ENCODE measurements at places on chromosomes 13 and 19.
A peak's percentile ranks its signal among the peaks of the same experiment; 100 is the strongest.

- DNase-seq = no peak
These were observed 21.8 kb upstream of the MBNL2 start for GRCh38 chr13:97200081-97200942.

GRCh38 chr19:8357007-8357521 lies 6.9 kb upstream of the ANGPTL4 start:
- DNase-seq = no peak

GRCh38 chr19:6979399-6979798 lies 41.8 kb downstream of the MBD3L2B start:
- DNase-seq = no peak

- no peak for DNase-seq
These were observed 12.2 kb upstream of the EVI5L start for GRCh38 chr19:7817801-7818200.

DNA sequence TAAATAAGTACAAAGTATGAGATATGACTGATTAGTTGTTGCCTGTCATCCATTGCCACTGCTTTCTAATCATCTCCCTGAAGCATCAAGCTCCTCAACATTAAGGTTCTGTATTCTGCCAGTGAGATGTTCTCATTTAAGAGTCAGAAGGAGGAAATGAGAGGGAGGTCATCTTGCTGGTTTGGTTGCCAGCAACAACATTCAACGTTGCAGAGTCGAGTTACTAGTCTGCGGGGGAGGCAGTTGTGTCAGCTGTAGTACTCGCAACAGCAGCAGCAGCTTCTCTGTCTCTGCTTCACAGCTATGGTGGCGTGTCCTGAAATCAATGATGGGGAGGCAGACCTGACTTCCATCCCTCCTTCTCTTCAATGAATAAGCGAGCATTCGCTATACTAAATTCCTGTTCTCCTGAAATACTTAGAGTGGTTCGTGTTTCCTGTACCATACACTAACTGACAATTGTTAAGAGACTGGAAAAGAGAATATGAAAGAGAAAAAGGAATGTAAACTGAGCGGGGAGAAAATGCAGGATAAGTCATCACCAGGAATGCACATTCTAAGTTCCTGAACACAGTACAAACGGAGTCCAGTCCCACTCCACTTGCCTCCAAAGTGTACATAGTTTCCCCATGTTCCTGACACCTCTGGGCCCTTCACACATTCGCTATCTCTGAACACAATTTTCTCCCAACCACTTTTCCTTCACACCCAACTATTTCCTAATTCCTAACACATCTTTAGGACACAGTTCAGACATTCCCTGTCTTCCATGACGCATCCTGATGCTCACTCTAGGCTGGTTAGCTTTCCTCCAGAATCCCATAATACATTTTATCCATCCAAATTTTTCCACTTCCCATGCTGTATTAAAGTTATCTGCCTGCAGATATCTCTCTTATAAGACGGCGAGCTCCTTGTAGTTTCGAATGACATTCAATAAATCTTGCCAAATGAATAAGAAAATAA lies 263.0 kb downstream of the KLF12 start:
- DNase-seq = peak; percentile 71

- no peak for DNase-seq
These were observed 1.6 kb downstream of the ELAVL3 start for GRCh38 chr19:11479090-11479897.

DNA sequence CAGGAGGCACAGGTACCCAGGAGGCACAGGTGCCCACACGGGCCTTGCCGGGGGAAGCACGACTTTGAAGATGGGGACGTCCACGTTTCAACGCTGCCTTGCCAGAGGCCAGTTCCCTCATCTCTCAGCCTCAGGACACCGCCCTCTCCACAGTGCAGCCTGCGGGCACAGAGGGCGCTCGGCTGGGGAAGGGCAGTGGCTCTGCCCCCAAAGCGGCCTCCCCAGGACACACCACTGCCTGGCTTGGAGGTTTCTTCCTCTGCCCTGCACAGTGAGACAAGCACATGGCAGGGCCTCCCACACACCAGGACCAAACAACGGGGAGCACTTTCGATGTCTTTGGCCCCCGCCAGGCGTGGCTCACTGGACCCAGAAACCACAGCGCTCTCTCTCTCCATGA lies 73.0 kb downstream of the RASA3 start:
- no peak for DNase-seq

GRCh38 chr19:45778010-45778661 lies 4.2 kb downstream of the DMPK start:
- no peak for DNase-seq

DNA sequence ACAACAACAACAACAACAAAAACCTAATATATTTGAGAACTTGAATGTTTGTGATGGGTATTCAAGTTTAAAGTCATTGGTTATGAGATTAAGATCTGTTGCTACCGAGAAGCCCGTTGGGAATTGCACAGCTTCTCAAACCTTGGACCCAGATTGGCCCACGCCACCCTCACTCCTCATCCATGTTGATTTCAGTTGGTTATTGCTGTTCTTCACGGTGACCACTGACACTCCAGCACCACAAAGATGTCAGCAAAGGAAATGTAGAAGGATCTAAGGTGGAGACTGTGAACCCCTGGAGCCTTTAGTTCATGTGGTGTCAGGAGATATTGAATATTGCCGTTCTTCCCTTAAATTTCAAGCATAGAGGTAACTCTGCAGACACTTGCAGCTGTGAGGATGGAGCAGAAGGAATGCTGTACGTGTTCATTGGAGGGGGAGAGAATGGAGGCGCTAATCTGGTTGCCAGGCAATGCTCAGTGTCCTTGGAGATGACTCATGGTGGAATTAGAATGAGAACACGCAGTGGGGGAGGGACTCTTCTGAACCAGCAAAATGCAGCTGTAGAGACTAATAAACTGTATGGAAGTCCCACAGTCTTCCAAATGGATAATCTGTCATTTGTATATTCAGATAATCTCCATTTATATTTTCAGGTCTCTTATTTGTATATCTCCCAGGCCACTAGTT lies 20.8 kb upstream of the ZNF835 start:
- no peak for DNase-seq

- no peak for DNase-seq
These were observed 406.3 kb downstream of the GPC5 start for GRCh38 chr13:91804724-91805123.

GRCh38 chr19:20325151-20325550 lies 158.1 kb downstream of the ZNF486 start:
- DNase-seq = no peak

DNA sequence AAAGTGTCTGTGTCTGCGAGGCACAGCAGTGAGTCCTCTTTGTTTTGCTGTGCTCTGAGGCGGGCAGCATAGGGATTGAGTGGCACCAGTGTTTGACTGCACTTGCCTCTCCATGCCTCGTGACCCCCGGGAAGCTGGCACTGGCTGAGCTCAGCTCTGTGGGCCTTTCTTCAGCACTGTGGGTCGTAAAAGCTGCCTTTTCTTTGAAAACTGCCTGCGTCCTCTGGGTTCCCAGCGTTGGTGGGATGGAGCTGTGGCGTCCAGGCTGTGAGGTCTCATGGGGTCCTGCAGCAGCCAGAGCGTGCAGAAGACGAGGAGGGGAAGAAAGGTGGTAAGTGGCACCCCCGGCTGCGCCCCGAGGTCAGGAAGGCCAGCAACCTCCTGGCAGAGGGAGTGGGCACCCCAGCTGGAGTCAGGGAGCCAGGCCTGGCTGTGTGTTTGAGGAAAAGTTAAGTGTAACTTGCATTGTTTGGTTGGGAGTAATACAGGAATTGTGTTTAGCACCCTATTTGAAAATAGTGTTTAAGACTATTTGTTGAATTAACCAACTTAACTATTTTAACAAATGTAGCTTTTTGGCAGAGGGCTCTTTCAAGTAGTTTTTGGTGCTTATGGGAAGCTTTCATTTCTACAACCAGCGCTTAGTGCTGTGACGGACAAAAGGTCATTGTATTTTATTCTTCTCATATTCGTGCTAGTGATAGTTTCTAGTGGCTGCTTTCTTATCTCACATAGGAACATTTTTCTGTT lies 79.3 kb upstream of the TEX29 start:
- no peak for DNase-seq

GRCh38 chr19:54189145-54189734 lies at the start of gene MBOAT7:
Gene MBOAT7, minus strand, starts transcription at chr19:54189580. Its CDS starts 1,072 bp downstream, at chr19:54188508.
- no peak for DNase-seq

DNA sequence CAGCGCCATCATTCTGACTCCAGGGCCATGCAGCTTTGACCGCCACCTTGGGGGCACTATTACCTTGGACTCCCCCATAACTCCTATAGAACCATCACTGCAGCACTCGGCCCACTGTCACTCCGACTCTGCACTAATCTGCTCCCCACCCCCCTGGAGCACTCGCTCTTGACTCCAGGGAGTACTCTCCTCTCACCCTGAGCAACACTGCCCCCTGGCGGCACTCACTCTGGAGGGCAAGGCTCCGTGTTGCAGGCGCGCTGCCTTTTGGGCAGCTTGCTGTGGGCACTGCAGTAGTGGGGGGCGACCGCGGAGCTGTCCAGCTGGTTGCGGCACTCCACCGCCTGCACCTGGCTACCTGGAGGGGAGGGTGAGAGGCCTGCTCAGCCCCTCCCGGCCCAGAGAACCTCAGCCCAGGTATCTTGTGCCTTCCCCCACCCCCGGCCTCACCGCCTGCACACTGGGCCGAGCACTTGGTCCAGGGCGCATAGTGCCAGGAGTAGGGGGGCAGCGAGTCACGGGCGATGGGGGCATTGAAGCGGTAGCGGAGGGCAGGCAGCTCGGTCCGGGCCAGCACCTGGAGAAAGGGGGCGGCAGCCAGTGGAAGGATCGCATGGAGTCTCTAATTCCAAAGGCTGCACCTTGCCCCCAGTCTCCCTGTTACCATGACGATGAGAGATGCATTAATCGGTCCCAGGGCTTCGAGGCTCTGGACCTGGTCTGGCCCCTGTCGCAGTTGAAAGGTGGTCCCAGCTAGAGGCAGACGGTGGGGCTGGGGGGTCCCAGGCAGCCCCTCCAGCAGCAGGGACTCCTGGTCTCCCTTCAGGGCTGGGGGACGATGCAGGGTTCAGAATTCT lies 8.9 kb upstream of the MYO1F start:
- no peak for DNase-seq

DNA sequence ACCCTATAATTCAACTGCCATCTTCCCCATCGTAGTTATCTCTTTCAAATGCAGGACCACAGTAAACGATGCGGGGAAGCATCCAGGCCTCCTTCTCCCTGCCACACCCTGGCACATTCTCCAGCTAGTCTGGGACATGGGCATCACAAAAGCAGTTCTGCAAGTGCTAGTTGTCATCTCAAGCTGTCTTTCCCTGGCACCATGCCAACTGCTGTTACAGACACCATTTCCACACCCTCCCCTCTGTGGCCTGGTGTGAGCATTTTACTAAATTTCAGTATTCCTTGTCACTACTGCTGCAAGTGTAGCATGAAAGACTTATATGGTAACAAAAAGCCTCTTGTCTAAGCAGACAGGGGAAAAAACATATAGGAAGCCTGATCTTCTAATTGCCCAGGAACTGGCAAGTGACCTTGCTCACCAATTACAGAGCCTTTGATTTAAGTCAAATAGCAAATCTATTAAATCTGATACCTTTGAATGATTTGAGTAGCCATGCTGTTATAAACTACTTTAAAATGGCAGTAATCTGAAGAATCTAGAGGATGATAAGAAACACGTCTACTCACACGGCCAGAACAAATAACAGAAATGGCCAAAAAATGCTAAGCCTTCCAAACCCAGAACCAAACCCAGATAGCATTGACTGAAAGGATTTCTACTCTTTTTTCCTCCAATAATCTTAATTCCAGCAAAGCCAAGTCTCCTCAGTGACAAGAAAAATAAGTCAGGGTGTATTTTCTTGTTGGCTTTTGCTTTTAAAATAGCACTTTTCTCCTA lies 179.0 kb downstream of the NUFIP1 start:
- no peak for DNase-seq

- DNase-seq = no peak
These were observed 495.8 kb upstream of the KLF12 start for GRCh38 chr13:74629985-74630384.

GRCh38 chr13:27631665-27632064 lies 10.0 kb downstream of the POLR1D start:
- DNase-seq = no peak

- no peak for DNase-seq
These were observed 95.4 kb downstream of the COL4A2 start for GRCh38 chr13:110402299-110403069.

- no peak for DNase-seq
These were observed 228.8 kb upstream of the STARD13 start for GRCh38 chr13:33514362-33514761.

DNA sequence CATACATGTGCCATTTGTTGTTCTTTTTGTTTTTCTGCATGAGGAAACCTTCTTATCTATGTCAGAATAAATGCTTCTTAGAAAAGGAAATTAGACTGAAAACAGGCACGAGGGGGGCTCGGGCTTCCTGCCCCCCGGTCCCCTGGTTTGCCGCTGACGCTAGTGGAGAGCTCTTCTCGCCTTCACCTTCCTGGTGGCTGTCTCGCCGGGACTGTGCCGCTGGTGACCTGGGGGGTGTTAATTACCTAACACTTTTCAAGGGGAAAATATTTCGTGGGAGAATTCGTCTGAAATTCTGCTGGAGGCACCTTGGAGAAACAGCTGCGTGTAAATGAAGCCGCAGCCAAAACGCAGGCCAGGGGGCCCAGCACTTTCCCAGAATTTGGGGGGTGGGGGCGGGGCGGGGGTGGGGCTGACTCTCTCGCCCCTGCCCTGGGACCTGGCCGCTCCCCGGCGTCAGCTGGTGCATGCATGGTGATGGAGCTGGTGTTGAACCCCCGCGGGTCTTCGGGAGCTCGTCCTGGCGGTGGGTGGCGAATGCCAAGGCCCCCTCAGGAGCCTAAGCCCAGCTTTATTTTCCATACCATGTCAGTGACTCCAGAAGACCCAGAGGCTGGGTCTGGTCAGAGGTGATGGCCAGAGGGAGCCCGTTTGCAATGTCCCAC lies 58.3 kb upstream of the MCF2L start:
- no peak for DNase-seq

GRCh38 chr19:5652261-5652660 lies 28.1 kb downstream of the MICOS13 start:
- no peak for DNase-seq

DNA sequence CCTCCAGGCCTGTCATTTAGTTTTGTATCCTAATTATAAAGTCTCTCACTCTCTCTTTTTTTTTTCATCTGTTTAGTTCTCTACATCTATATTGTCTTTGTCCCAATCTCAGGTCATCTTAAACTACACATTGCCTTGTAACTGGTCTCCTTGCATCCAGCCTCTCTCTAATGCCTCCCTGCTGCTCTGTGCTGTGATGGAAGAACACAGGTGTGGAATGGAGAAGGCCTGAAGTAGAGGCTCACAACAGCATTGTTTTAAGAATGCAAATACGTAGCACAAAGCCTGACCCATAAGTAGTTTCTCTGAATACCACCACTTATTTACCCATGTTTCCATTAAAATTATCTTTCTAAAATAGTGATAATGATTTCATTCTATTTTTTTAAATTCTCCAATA lies 108.8 kb upstream of the FRY start:
- no peak for DNase-seq

- DNase-seq = no peak
These were observed 927 bp upstream of the SDHAF1 start for GRCh38 chr19:35993923-35994598.

DNA sequence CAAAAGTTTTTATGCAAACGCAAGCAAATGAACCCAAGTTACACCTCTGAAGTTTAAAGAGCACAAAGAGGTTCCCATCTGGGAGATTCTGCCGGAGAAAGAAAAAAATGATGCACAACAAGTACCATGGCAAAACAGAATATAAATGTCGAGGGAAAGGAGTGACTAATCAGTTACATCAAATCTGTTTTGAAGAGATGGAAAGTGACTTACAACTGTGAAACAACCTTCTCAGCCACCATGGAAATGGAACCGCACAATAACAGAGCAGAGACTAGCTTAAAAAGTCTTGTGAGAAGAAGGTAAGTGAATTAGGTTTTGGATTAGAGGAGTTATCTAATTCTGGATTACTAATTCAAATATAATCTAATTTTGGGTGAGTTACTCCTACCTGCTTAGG lies 2.4 kb downstream of the HSPH1 start:
- DNase-seq = no peak
